Left forelimb (tissue), 1 donor: ENCODE measurements at places on chromosomes 12 and 14.

DNA sequence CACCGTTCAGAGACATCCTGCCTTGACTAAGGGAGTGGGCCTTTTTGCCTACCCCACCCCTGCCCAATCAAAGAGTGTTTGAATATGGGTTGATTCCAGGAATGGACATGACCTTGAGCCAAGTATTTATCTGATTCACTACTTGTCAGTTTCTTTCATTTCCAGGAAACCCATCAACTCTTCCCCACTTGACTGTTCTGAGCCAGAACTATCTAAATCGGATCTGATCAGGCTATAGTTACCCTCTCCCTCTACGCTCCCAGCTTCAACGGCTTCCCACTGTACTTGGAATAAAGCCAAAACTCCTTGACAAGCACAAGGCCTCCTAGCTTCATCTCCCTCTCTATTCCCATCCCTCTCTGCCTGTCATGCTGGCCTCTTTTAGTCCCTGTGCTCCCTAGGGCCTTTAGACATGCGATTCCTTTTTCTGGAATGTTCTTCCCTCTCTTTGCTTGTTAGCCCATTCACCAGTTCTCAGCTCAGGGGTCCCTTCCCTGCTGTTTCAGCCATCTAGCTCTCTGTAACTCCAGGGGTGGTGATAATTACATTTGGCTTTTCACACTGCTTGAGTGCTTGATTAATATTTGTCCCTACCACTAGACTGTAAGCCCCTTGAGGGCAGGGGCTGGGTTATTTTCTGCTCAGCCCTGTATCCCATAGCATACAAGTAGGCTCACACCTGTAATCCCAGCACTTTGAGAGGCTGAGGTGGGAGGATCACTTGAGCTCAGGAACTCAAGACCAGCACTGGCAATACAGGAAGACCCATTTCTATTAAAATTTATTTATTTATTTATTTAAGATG, 5.5 kb upstream of the ITPK1 start:
- no peak for DNase-seq

DNA sequence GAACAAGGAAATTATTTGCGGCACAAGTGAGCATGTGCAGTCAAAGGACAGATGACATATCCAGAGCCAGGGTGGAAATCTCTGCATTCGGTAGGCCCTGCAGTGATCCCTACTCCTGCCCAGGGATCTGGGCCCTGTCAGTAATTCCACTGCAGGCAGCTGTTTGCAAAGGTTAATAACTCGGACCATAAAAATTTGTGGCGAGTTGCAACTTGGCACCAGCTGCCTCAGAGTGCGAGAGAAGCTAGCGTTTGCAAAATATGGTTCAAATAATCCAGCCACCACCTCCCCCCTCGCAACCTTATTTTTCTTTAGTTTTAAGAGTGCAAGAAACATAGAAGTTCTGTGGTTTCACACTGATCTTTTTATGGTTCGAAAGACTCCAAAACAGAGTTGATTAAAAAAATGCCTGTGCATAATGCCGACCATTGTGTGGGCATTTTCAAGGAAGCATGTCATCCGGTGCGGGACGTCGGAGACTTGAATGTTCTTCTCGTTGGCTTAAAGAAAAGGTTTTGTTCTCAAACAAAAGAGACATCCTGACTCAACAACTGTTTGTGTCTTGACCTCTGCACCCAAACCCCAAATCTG, 224.5 kb downstream of the BCL11B start:
- DNase-seq = no peak

DNA sequence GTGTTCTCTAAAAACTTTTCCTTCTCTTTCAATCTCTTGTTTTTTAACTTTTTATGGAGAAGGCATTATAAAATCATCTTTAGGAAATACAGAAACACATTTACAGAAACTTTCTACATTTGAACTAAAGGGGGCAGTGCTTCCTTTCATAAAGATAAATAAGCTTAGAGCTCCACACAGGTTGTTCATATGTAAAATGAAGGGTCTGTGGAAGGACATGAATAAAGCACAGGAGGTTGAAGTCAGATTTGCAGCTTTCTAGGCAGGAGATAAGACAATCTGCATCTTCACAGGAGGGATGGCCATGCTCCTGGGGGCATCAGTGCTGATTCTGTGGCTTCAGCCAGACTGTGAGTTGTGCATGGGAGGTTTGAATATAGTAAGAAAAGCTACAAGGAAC, 426.0 kb downstream of the DAD1 start:
- no peak for DNase-seq

GRCh38 chr14:44928793-44929192, 33.0 kb downstream of the KLHL28 start:
- DNase-seq = no peak

DNA sequence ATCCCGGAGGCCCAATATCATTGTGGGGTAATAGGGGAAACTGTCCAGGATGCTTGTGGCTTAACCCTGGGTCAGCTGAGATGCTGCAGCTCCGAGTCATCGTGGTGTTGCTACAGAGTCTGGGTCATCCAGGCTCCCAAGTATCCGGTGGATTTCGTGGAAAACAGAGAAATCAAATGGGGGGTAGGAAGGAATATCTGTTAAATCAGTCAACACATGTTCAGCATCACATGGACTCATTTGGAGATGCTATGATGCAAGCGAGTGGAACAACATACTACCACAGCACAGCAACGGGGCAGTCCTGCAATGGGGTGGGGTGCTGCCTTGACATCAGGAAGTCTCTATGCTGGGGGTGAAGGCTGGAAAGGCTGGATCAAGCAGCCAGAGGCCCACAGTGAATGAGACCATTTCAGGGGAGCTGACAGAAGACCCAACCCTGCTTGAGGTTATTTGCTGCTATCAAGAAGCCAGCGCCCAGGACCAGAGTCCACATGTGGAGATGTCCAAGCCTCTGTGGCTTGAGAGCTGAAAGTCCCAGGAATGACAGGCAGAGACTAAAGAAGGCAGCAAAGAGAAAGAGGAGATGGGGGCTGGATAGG, 22.9 kb downstream of the VDR start:
- no peak for DNase-seq

- no peak for DNase-seq
Measured at GRCh38 chr14:90784621-90785270, 31.5 kb downstream of the TTC7B start.

- DNase-seq = no peak
Measured at GRCh38 chr12:125346362-125346761, 281.1 kb downstream of the AACS start.

DNA sequence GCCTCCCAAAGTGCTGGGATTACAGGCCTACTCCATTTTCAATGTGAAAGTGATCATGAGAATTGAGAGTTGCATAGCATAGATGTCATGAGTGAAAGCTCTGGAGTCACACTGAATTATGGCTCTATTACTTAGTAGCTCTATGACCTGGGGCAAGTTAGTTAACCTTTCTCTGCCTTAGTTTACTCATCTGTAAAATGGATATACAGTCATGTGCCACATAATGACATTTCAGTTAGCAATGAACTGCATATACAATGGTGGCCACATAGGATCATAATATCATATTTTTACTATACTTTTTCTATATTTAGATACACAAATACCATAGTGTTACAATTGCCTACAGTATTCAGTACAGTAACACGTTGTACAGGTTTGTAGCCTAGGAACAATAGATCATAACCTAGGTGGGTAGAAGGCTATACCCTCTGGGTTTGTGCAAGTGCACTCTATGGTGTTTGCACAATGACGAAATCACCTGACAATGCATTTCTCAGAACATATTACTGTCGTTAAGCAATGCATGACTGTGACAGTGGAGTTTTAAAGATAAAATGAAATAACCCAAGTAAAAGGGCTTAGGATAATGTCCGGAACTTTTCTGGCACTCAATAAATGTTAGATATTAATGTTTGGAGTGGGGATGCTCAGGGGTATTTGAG, 53.1 kb downstream of the ZFYVE26 start:
- no peak for DNase-seq

- DNase-seq = no peak
Measured at GRCh38 chr12:67509666-67510386, 138.7 kb upstream of the DYRK2 start.

DNA sequence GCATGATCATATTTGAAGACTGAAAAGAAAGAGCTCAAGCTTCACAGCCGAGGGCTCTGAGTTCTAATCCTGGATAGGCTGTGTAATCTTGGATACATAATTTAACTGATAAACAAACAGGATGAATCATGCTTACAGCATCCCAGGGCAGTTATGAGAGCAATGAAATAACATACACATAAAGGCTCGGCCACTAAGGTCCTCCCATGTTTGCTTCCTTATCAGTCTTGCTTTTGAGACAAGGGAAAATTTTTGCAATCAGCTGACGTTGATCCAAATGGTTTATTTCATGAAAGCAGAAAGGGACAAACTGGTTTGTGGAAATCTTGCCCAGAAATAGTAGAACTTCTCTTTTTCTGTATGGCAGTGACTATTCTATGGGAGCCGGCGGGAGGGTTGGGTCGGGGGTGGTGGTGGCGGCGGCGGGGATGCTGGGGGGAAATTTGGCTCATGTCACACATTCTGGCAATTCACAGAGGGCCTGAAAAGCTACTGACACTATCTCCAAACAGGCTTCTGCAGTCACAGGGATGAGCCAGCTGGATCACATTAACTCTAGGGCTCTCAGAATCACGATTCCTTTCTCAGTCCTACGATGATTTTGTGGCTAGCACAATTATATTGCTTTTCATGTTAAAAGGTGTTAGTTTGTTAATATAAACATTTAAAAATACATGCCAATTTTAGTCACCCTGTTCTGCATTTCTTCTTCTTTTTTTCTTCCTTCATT, 124.5 kb downstream of the SLC8A3 start:
- no peak for DNase-seq

DNA sequence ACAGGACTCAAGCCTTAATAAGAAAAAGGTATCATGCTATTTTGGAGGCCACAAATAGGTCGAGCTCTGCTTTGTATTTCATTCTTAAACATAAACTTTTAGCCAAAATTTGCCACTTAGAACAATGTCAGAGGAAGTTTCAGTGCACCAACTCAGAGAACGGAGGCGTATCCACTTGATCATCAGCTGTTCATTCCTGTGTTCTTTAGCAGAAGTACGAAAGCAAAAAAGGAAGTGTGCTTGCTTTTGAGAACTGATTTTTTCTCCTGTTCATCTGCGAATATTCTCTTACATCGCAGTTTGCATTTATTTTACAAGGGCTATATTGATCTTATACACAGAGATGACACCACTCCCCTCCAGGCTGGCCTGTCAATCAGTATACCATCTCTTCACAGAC, 188.6 kb upstream of the SOX5 start:
- DNase-seq = no peak
